Activated CD4-positive, alpha-beta T cell treated with anti-CD3 and anti-CD28 coated beads, Interleukin-2, amount 10 ng/mL, durations not matched to agents 24 days and 14 days (primary cell): ENCODE measurements at places on chromosomes 4 and X. TPM values are rescaled to one million over a fixed set of nuclear protein-coding genes. Genes with fewer than 3 reads are reported as not detected.

Gene HPGD
- total RNA-seq: 1.1 and 1.4 TPM in 2 replicates

Gene TBX22
- not detected in 2 replicates for total RNA-seq

Gene CXCL1
- total RNA-seq: not detected in 2 replicates

DNA sequence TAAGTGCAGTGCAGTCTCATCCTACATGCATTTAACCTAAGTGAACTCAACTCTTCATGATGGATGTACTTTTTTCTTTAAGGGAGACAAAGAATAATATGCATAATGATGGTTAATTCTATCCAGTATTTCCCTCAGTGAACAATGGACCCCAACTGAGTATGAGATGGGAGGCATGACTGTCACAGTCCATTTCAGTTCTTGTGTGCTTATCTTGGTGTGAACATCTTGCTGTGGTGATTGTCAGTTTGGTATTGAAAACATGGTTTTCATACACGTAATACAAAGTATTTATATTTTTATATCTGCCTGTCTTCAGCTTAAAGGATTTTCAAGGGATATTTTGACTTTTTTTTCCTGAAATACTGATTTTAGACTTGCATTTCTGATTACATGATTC lies 72.0 kb upstream of the NDUFC1 start:
- DNase-seq: no peak

DNA sequence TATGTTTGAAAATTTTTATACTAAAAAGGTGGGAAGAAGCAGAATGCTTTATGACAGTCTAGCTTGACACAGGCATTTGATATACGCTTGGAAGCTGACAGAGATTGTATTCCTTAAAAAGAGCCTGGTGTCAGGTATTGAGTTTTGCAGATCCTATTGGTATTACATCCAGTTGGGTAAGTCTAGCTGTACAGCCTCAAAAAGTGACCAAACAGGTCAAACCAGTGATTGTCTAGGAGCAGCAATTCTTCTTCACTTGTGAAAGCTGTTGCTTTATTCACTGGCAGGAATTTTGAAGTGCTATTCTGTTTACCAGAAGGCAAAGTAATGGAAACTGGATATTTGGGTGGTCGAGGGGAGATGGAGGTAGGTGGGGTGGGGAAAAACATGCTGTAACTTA lies 77.5 kb downstream of the UCHL1 start:
- DNase-seq: no peak

DNA sequence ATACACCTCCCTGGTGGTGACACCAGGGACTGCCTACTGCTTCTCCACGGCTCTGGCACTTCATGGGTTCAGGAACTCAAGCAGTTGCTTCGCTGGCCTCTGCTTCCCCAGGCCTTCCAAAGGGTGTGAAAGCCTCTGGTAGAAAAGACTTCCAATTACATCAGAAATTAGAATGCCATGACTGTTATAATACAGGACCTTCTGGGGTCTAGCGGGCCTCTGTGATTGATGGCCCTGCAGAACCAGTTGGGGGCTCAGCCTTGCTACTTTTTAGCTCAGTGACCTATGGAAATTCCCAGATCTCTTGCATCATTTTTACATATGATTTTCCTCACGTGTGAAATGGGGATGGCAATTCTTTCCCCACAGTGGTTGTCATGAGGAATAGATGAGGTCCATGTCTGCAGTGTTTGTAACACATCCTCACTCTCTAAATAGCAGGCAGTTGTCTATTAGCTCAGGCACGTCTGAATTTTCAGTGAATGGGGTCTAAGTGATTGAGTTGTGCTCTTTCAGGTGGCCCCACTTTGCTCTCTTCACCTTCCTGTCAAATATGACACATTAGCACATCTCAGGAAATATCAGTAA lies 198.3 kb downstream of the STIM2 start:
- DNase-seq: no peak

GRCh38 chr4:182671231-182671630 lies 246.0 kb downstream of the DCTD start:
- DNase-seq: no peak

DNA sequence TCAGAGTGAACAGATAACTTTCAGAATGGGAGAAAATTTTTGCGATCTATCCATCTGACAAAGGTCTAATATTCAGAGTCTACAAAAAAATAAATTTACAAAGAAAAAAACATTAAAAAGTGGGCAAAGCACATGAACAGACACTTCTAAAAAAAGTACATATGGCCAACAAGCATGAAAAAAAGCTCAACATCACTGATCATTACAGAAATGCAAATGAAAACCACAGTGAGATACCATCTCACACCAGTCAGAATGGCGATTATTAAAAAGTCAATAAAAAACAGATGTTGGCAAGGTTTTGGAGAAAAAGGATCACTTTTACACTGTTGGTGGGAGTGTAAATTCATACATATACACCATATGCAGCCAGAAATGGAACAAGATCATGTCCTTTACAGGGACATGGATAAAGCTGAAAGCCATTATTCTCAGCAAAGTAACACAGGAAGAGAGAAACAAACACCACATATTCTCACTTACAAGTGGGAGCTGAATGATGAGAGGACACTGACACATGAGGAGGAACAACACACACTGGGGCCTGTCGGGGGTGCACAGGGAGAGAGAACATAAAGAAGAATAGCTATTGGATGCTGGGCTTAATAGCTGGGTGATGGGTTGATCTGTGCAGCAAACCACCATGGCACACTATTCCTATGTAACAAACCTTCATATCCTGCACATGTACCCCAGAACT lies 41.6 kb upstream of the ITM2A start:
- DNase-seq: no peak

- no peak for DNase-seq
Observed at GRCh38 chr4:180828455-180829018, 1414.7 kb upstream of the TENM3 start.

GRCh38 chrX:118480172-118480571 lies 15.4 kb upstream of the DOCK11 start:
- no peak for DNase-seq

- DNase-seq: no peak
Observed at GRCh38 chr4:89307178-89307445, 488 bp downstream of the GPRIN3 start.

GRCh38 chr4:138140879-138141278 lies 101.3 kb downstream of the SLC7A11 start:
- DNase-seq: no peak

DNA sequence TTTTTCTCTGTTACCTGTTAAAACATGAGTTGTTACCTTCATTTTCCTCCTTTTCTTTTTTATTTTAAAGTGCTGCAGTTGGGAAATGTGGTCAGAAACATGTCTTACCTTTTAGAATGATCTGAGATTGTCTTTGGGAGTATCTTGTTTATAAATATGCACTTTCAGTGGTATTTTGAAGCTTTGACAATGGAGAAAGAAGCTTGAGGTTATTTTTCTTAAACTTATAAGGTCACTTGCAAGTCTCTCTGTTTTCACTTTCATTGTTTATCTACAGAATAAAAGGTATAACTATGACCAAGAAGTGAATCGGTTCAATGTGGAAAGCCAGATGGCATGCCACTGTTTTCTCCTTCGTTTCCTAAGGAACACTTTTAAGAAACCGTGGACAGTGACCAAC lies 167.5 kb upstream of the SLC7A11 start:
- DNase-seq: no peak

- no peak for DNase-seq
Observed at GRCh38 chr4:1219566-1219950, 29.4 kb downstream of the CTBP1 start.
